Right renal pelvis (tissue), 4 donors: ENCODE measurements at places on chromosomes 16 and 17. TPM values are rescaled to one million over a fixed set of nuclear protein-coding genes. Genes with fewer than 3 reads are reported as not detected.

Gene SLC13A2
- 10.5 TPM for polyA plus RNA-seq

Gene TBX6
- 2.0 TPM for polyA plus RNA-seq

Gene RAPGEFL1
- polyA plus RNA-seq, result 10.5 TPM

Gene KCNH6
- polyA plus RNA-seq, result 2.2 TPM

Gene RNF43
- 13.4 TPM for polyA plus RNA-seq

Gene SRL
- polyA plus RNA-seq, result 1.2 TPM

- DNase-seq, result no peak
These were observed 219.7 kb upstream of the HSBP1 start for GRCh38 chr16:83588070-83588469.

DNA sequence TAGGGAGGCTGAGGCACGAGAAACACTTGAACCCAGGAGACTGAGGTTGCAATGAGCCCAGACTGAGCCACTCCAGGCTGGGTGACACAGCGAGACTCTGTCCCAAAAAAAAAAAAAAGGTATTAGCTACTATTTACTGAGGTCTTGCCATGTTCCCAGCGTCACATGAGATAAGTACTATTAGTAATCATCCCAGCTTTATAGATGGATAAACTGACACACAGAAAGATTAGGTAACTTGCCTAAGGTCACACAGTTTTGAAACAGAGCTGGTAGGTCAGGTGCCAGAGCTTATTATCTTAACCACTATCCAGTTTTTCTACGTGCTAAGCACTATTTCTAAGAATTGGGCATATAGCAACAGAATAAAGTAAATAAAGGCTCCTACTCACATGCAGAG lies 51.6 kb downstream of the TEX14 start:
- no peak for DNase-seq

- DNase-seq, result no peak
These were observed 56.6 kb upstream of the CRISPLD2 start for GRCh38 chr16:84763164-84763563.

GRCh38 chr16:66381585-66382170 lies 15.2 kb downstream of the CDH5 start:
- no peak for DNase-seq

DNA sequence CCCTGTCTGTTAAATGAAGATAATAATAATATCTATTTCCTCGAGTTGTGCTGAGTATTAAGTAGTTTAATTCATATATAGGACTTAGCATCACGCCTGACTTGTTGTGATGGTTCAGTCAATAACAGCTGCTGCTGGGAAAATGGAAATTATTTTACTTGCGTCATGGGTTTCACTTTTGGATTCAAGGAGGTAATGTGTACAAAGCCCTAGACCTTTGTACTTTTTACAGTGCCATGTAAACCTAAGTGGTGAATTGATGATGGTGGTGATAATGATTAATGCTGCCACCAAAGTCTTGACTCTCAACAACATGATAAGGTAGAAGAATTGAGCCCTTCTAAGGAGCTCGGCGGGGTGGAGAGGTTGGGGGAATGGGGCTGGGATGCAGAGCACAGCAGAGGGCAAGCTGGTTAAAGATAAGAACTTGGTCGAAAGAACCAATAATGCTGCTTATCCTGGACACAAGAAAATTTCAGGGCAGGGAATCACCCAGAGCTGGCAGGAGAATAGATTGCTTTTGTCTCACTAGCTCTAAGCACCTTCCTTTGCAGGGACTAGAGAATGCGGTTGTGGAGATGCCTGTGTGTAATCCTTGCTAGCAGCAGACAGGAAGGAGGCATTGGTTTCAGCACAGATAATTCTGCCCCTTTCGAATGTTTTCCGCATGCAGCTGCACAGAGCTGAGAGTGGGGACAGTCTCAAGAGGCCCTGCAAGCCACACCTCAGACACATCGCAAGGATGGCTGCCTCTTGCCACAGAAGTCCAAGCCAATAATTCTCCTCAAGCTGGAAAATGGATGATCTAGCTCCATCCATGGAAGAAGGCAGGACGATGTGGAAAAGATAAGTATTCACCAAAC lies 187.1 kb downstream of the TMEM114 start:
- DNase-seq, result no peak

DNA sequence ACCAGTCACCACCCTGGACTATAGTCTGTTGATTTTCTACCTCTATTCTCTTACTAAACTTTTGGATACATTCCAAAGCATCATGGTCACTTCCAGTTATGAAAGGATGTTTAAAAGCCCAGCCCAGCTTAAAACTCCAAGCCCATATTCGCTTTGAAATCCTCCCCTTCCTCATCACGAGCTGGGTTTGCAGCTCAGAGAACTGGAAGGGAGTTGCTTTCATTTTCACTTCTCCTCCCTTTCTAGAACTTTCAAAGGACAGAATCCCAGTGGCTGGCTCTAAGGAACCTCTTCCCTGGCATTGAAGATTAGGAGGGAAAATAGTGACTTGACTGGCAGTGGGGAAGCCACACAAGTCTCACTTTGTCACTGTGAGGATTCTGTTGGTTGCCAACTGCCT lies 100.1 kb upstream of the DYNLRB2 start:
- DNase-seq, result no peak

GRCh38 chr17:8060274-8060673 lies 21.4 kb downstream of the ALOX15B start:
- no peak for DNase-seq
